ENCODE measurements at places on chromosomes 1 and 21. TPM values are rescaled to one million over a fixed set of nuclear protein-coding genes. Genes with fewer than 3 reads are reported as not detected.

- no peaks in the 10 kb centered on the region for H3K36me3 ChIP-seq
- peaks cover 30% of the 10 kb centered on the region for H3K4me1 ChIP-seq
- no peak overlapping the region for H3K27ac ChIP-seq
- DNase-seq = no peak
Observed at GRCh38 chr1:6348511-6349191, 44.9 kb downstream of the ACOT7 start.

- H3K27me3 ChIP-seq = no peaks in the 10 kb centered on the region
- no peaks in the 10 kb centered on the region for H3K36me3 ChIP-seq
- no peak overlapping the region for H3K4me3 ChIP-seq
- no peak for DNase-seq
Observed at GRCh38 chr1:161080441-161081405, 8.6 kb downstream of the NECTIN4 start.

DNA sequence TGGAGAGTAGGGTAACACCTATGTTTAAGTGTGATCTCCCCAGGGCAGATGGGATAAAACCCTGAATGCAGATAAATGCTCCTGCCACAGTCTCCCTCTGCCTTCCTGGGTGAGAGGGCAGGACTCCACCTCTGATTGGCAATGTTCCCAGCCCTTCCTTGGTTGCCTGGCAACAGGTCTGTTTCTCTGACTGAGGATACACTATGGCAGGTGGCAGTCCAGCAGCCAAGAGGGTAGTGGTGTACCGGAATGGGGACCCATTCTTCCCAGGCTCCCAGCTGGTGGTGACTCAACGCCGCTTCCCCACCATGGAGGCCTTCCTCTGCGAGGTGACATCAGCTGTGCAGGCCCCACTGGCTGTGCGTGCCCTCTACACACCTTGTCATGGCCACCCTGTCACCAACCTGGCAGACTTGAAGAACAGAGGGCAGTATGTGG is at the start of gene DCDC2B:
Gene DCDC2B, plus strand, starts transcription at position 199 of the 438 bp plus-strand sequence. Its CDS starts 5 bp downstream, at position 204.
- H3K36me3 ChIP-seq = no peaks in the 10 kb centered on the region
- no peak within 1 kb of the TSS for H3K27ac ChIP-seq
- H3K4me1 ChIP-seq = no peaks in the 10 kb centered on the region
- no peak for DNase-seq

Gene AADACL4
- total RNA-seq = not detected

GRCh38 chr1:27634177-27634984 is 604 bp downstream of the FGR start:
- H3K36me3 ChIP-seq = no peaks in the 10 kb centered on the region
- H3K27me3 ChIP-seq = no peaks in the 10 kb centered on the region
- DNase-seq = no peak
- H3K4me3 ChIP-seq = peak overlapping the region; percentile 39
- H3K4me1 ChIP-seq = peaks cover 58% of the 10 kb centered on the region

- H3K4me3 ChIP-seq = no peak overlapping the region
- DNase-seq = no peak
- H3K4me1 ChIP-seq = no peaks in the 10 kb centered on the region
- H3K36me3 ChIP-seq = no peaks in the 10 kb centered on the region
- H3K27me3 ChIP-seq = no peaks in the 10 kb centered on the region
Observed at GRCh38 chr1:60679524-60680375, 402.6 kb upstream of the NFIA start.

GRCh38 chr1:43743206-43743605 is 35.9 kb downstream of the ST3GAL3 start:
- DNase-seq = no peak
- no peaks in the 10 kb centered on the region for H3K36me3 ChIP-seq
- no peak overlapping the region for H3K4me3 ChIP-seq
- no peak overlapping the region for H3K27ac ChIP-seq
- H3K4me1 ChIP-seq = no peaks in the 10 kb centered on the region
- H3K27me3 ChIP-seq = no peaks in the 10 kb centered on the region

GRCh38 chr1:62282909-62283755 is 36.1 kb downstream of the KANK4 start:
- DNase-seq = no peak
- H3K4me3 ChIP-seq = no peak overlapping the region
- no peaks in the 10 kb centered on the region for H3K36me3 ChIP-seq

DNA sequence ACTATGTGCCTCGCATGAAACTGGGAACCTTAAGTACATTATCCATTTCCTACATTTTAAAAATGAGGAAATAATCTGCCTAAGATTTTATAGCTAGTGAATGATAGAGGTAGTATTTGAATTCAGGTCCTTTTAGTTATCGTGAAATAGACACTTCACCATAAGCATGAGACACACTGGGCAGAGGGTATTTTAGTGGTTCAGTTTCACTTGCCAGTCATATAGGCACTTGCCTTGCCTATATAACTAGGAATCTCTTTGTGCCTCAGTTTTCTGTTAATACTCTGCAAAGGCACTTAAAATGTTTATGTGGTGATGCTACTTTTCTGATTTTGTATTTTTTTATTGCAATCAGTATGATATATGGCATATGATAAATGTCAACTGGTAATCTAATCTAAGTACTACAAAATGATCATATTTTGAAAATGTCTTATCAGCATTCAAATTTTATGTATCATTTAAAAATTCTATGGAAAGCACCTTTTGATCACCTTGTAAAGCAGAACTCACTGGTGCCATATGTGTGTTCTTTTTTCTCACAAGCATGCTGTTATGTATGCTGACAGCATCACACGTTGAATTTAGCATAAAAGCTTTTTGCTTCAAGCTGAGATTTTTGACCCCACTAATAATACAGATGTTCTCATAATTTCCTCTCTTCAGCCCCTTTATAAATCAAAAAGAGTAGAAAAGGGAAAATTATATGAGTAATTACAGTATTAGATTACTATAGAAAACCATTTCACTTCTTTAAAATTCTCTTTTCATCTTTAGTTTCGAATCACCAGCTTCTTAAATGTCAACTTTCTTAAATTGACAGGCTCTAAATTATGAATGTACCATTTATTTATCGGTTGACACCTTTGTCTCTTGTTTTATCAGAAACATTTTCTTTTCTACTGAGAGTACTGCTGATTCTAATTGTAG is 52.6 kb downstream of the RPS6KC1 start:
- DNase-seq = no peak
- H3K27ac ChIP-seq = no peak overlapping the region
- H3K4me1 ChIP-seq = no peaks in the 10 kb centered on the region
- no peak overlapping the region for H3K4me3 ChIP-seq

- no peak overlapping the region for H3K4me3 ChIP-seq
- H3K27ac ChIP-seq = peak overlapping the region; percentile 60
- no peaks in the 10 kb centered on the region for H3K4me1 ChIP-seq
- H3K27me3 ChIP-seq = no peaks in the 10 kb centered on the region
- DNase-seq = no peak
- H3K36me3 ChIP-seq = no peaks in the 10 kb centered on the region
Observed at GRCh38 chr21:44983421-44984206, 43.8 kb downstream of the SLX9 start.

GRCh38 chr1:218775501-218776021 is 398.1 kb upstream of the LYPLAL1 start:
- H3K27me3 ChIP-seq = no peaks in the 10 kb centered on the region
- no peaks in the 10 kb centered on the region for H3K4me1 ChIP-seq
- H3K36me3 ChIP-seq = no peaks in the 10 kb centered on the region
- no peak overlapping the region for H3K27ac ChIP-seq
- H3K4me3 ChIP-seq = no peak overlapping the region
- no peak for DNase-seq

Gene PRELP
- 54.5 TPM for total RNA-seq

DNA sequence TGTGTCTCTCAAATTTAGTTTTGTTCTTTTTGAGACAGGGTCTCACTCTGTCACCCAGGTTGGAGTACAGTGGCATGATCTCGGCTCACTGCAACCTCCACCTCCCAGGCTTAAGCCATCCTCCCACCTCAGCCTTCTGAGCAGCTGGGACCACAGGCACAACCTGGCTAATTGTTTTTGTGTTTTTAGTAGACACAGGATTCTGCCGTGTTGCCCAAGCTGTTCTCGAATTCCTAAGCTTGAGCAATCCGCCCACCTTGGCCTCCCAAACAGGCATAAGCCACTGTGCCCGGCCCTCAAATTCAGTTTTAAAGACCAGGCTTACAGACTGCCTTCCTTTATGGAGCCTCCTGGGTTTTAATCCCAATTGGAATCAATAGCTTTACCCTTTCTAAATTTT is 83.7 kb upstream of the SELENON start:
- no peak overlapping the region for H3K4me3 ChIP-seq
- DNase-seq = no peak
- H3K36me3 ChIP-seq = no peaks in the 10 kb centered on the region
- no peak overlapping the region for H3K27ac ChIP-seq

GRCh38 chr1:8460784-8461183 is 142.9 kb downstream of the SLC45A1 start:
- peaks cover 63% of the 10 kb centered on the region for H3K4me1 ChIP-seq
- no peak overlapping the region for H3K27ac ChIP-seq
- no peak overlapping the region for H3K4me3 ChIP-seq
- DNase-seq = no peak
- H3K27me3 ChIP-seq = no peaks in the 10 kb centered on the region
- H3K36me3 ChIP-seq = no peaks in the 10 kb centered on the region

DNA sequence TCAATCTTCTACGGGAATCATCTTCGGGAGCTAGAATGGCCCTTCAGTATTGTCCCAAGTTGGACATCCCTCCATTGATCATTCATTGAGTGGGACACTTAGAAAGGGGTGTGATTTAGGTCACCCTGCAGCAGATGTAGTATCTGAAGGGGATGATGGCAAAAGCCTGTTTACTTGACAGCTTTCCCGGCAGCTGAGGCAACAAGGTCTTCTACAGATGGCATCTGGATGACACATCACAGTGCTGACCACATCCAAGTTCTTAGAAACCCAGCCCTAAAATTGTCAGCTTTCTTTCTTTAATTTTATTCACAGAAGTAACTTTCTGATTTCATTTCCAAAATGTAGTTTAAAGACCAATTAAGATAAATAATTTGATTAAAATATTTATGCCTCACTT is 150.3 kb downstream of the AMY1C start:
- H3K4me1 ChIP-seq = no peaks in the 10 kb centered on the region
- no peaks in the 10 kb centered on the region for H3K27me3 ChIP-seq
- H3K36me3 ChIP-seq = no peaks in the 10 kb centered on the region

DNA sequence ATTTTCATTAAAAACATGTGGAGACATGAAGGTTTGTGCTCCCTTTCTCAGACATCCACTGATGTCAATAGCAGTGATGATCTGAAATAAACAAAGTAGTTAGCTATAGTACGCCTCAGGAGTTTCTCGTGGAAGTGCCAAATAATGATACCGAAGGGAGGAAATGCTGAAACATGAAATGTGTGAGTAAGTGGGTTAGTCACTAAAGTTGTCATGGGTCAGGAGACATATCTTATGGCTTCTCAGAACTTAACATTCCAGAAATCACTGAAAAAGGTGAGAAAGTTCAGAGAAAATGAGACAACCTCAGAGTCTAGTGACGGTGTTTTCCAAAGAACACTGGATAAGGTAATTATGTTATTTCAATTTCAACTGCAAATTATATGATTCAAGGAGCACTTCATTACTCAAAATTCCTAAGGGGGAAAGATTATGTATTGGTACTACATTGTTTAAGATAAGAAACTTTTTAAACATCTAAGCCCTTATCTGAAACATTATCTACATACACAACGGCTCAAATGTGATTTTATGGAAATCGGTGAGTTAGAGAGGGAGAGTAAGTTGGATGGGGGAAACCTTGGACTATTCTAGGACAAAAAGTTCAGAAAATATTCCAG is 20.6 kb downstream of the NIBAN1 start:
- no peaks in the 10 kb centered on the region for H3K27me3 ChIP-seq
- peak overlapping the region; percentile 75 for H3K27ac ChIP-seq
- no peak overlapping the region for H3K4me3 ChIP-seq
- no peak for DNase-seq

Gene TAS1R1
- total RNA-seq = not detected

Gene PLA2G2D
- total RNA-seq = not detected

- no peak overlapping the region for H3K27ac ChIP-seq
- no peak overlapping the region for H3K4me3 ChIP-seq
- no peaks in the 10 kb centered on the region for H3K27me3 ChIP-seq
- no peak for DNase-seq
- no peaks in the 10 kb centered on the region for H3K36me3 ChIP-seq
Observed at GRCh38 chr1:172662464-172663109, 3.7 kb downstream of the FASLG start.

GRCh38 chr1:161834967-161835550 is 68.9 kb downstream of the ATF6 start:
- no peaks in the 10 kb centered on the region for H3K27me3 ChIP-seq
- H3K4me1 ChIP-seq = no peaks in the 10 kb centered on the region
- no peak overlapping the region for H3K27ac ChIP-seq
- DNase-seq = no peak
- no peaks in the 10 kb centered on the region for H3K36me3 ChIP-seq

DNA sequence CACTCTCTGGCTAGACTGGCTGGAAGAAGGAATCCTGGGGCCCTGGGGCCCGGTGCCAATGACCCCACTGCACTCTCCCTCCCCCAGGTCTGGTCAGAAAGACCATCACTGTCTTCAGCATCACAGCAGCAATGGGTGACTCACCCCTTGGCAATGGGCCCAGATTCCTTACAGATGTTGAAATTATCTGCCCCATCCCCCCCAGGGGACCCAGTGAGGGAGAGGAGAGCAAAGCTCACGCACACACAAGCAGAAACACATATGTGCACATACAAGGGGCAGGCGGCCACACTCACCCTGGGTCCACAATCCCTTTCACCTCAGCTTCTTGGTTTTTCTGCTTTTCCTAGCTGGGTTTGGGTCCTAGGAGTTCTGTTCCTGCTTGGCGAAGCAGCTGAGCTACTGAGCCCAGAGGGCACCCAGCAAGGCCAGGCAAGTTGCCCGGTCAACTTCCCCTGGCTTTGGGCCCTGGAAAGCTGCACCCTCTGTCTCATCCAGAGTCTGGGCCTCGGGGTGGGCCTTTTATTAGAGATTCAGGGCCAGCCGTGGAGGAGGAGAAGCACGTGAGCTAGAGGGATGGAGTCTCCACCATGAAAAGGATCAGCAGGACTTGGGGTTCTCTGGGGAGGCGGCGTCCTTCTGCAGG is 2.6 kb downstream of the COL16A1 start:
- peak; percentile 99 for DNase-seq
- H3K4me3 ChIP-seq = no peak overlapping the region
- H3K27me3 ChIP-seq = no peaks in the 10 kb centered on the region

DNA sequence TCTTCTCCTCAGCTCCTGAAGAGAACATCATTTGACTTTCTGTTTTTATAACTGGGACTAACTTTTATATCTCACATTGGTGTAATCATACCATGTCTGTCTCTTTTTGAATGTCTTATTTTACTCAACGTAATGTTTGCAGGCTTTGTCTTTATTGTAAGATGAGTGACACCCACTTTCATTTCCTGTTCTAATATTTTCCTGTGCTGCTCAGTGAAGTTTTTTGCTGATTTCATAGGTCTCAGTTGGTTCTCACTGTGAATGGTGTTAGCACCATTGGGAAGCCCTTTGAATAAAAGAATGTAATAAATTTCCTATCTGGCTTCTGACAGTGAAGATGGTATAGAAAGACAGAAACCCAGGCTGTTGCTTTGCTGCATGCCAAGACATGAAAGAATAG is 84.0 kb downstream of the RAVER2 start:
- no peak overlapping the region for H3K27ac ChIP-seq
- no peak overlapping the region for H3K4me3 ChIP-seq
- peaks cover 6% of the 10 kb centered on the region for H3K4me1 ChIP-seq
- no peaks in the 10 kb centered on the region for H3K27me3 ChIP-seq
- peaks cover 18% of the 10 kb centered on the region for H3K36me3 ChIP-seq
- DNase-seq = no peak

GRCh38 chr1:186994897-186995296 is 166.1 kb downstream of the PLA2G4A start:
- H3K4me1 ChIP-seq = no peaks in the 10 kb centered on the region
- DNase-seq = no peak
- H3K36me3 ChIP-seq = no peaks in the 10 kb centered on the region
- H3K4me3 ChIP-seq = no peak overlapping the region
- no peak overlapping the region for H3K27ac ChIP-seq

Measured in right atrium auricular region (tissue), 2 donors.